Nasal cavity respiratory epithelium epithelial cell of viscerocranial mucosa (primary cell): ENCODE measurements at places on chromosomes 11 and 22. TPM values are rescaled to one million over a fixed set of nuclear protein-coding genes. Genes with fewer than 3 reads are reported as not detected.

The BIRC3 gene
- total RNA-seq = 3.1 and 9.0 TPM in 2 replicates

The CBX7 gene
- total RNA-seq = 2.4 and 3.9 TPM in 2 replicates

The NXPE1 gene
- total RNA-seq = not detected in 2 replicates

The RASSF10 gene
- 2.1 and 3.3 TPM in 2 replicates for total RNA-seq

The RAPSN gene
- total RNA-seq = 0.34 and 0.36 TPM in 2 replicates

The OR52D1 gene
- not detected in 2 replicates for total RNA-seq

The CCDC89 gene
- total RNA-seq = 0.14 TPM in 1 of 2 replicates, not detected in the other

The MRGPRF gene
- not detected in 2 replicates for total RNA-seq

The PNPLA5 gene
- not detected in 2 replicates for total RNA-seq

The SSTR3 gene
- total RNA-seq = not detected in 2 replicates

The SMTNL1 gene
- not detected in 2 replicates for total RNA-seq

The MIOX gene
- total RNA-seq = 0.14 TPM in 1 of 2 replicates, not detected in the other

The SHISAL1 gene
- under 0.01 and 0.57 TPM in 2 replicates for total RNA-seq

The MB gene
- 0.21 TPM in 1 of 2 replicates, not detected in the other for total RNA-seq

The APOA4 gene
- not detected in 2 replicates for total RNA-seq

The DDX10 gene
- 37.7 and 83.4 TPM in 2 replicates for total RNA-seq

The EEF1G gene
- total RNA-seq = 1,482 and 1,970 TPM in 2 replicates

The C11orf97 gene
- not detected in 2 replicates for total RNA-seq
